ENCODE measurements at places on chromosomes 12 and 14.

GRCh38 chr14:103103461-103104388 lies 9.2 kb downstream of the EXOC3L4 start:
- no peak for DNase-seq

DNA sequence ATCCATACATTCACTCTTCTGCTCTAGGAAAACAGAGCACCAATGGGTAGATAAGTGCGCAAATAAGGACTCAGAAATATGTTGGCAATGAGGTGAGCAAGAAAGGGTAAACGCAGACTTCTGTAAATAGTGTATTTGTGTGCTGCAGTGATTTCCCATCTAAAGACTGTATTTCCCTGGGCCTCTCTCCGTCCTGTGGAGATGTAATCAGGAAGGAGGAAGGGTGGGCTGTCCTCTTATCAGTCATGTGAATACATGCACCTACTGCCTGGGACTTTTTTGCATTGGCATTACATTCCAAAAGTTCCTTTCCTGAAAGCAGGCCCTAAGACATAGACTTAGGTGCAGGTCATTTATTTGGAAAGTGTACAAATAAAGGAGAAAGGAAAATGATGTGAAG lies 114.5 kb downstream of the OTOGL start:
- no peak for DNase-seq

GRCh38 chr12:92844151-92844763 lies 84.8 kb downstream of the EEA1 start:
- no peak for DNase-seq

DNA sequence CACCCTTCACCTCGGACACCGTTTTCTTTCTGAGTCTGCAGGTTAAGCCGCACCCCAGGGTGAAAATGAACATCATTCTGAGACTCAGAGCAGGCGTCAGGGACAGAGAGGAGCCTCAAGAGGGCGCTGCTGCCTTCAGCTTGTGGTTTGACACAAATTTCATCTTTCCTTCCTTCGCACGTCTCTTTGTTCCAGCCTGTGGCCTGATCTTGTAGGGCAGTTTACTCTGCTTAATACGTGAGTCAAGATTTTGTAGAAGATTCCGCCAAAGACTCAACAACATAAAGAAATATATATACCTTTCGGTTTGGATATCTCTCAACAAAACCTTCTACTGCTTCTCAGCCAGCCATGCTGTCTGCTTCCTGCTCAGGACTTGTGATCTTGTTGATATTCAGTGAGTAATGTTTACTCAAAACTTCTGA lies 329.3 kb upstream of the OR4E1 start:
- peak; percentile 58 for DNase-seq

- DNase-seq = no peak
These were observed 447.4 kb downstream of the SLC16A7 start for GRCh38 chr12:60043236-60043635.

DNA sequence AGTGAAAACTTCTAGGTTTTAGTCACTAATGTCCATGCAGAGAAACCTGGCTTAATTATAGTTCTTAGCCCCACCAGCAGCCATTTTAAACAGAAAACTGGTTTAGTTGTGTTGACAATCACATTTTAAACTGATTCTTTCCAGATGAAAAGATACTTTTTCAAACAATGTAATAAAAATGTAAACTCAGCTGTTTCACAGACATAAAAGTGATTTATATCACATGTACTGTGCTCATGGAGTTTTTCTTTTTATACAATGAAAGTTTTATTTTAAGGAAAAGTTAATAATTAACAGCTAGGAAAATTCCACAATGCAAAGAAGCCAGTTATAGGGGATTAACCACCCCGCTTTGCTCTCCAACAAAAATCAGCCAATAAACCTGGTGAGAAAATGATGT lies 129.7 kb downstream of the PAX9 start:
- no peak for DNase-seq

- DNase-seq = no peak
These were observed 12.8 kb upstream of the FGF23 start for GRCh38 chr12:4392223-4392742.

GRCh38 chr12:53938326-53939140 lies at the start of gene HOXC13:
HOXC13 (plus strand) TSS chr12:53938831; CDS start chr12:53938907, 76 bp downstream.
- no peak for DNase-seq

GRCh38 chr12:20601668-20602280 lies 93.4 kb upstream of the SLCO1C1 start:
- DNase-seq = no peak

- DNase-seq = peak; percentile 45
These were observed 112.3 kb upstream of the BCL2L14 start for GRCh38 chr12:11958221-11959091.

DNA sequence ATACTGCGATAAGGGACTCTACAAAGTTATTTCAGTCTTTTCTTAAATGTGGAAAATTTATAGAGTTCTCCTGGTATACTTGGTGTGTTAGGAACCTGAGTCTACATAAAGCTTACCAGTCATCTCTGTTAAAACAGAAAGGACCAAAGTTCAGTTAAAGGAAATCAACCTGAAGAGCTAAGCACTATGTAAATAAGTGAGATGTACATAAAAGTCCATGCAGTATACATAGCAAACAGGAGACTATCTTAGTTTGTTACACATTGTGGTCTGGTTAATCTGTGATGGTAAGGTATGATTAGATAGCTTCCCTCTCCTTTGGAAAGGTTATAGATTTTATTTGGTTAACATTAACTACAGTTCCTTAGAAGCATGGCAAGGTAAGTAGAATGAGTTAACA lies 75.9 kb downstream of the ATP2B1 start:
- no peak for DNase-seq

DNA sequence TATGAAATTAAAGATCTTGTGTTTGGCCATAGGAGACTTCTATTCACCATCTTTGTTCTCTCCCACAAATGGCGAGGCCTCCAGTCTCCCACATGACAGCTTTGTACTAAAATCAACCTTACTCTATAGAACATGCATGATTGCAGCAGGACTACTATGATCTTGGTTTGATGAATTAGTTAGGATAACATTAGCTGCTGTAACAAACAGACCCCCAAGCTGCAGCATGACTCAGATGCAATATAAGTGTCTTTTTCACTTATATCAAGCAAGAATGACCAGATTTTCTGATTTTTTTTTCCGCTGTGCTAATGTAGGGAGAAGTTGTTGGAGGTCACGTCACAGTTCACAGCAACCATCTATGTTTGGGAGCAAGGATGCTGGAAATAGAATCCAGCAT lies 10.8 kb upstream of the OAS3 start:
- no peak for DNase-seq
